ENCODE measurements at places on chromosomes 5 and 9.
A peak's percentile ranks its signal among the peaks of the same experiment; 100 is the strongest.

- DNase-seq, result no peak
These were observed 303.9 kb downstream of the DOCK8 start for GRCh38 chr9:518540-518939.

DNA sequence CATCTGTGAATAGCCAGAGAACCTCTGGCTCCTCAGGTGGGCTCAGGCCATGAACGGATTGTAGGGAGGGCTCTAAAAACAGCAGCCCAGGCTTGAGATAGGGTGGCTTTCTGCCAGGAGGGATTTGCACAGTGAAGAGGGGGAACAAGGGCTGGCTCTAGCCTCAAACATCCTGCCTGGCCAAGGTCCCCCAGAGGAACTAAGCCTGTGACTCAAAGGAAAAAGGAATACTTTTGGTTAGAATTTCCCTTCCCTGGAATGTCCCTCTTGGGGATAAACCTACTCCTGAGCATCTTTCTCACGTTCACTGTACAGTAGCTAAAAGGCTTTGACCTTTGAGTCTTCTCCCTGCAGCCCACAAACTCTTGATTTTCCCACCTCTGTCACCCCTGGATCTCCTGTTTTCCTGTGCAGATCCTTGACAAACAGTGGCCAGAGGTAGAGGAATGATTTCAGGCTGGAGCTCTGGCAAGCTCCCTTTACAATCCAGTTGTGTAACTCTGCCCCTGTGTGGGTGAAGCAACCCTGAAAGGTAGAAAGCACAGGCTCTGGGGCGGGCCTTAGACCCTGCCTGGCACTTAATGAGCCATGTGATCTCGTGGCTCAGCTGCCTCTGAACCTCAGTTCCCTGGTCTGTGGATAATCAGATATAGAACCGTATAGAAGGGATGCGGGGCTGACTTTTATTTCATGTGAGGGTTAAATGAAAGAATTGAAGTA, 17.4 kb downstream of the SEC61B start:
- DNase-seq, result peak; percentile 88

- DNase-seq, result no peak
These were observed 139.3 kb upstream of the ALDH1B1 start for GRCh38 chr9:38253200-38253599.

- no peak for DNase-seq
These were observed 33.6 kb upstream of the MAMDC2 start for GRCh38 chr9:70010015-70010414.

DNA sequence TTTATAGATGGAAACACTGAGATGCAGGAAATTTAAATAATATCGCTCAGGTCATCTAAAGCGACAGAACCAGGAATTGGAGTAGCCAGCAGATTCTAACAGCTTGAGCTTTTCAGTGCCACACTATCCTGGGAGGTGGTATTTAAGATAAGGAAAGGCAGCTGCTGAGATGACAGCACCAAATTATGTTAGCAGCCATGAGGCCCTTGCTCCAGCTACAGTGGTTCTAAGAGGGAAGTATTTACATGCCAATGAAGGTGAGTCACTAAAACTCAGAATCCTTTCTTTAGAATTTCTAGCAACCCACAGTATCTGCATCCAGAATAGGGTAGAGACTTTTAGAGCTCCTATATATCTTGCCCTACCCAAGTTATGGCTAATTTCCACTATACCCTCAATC, 127.0 kb upstream of the VLDLR start:
- peak; percentile 82 for DNase-seq

DNA sequence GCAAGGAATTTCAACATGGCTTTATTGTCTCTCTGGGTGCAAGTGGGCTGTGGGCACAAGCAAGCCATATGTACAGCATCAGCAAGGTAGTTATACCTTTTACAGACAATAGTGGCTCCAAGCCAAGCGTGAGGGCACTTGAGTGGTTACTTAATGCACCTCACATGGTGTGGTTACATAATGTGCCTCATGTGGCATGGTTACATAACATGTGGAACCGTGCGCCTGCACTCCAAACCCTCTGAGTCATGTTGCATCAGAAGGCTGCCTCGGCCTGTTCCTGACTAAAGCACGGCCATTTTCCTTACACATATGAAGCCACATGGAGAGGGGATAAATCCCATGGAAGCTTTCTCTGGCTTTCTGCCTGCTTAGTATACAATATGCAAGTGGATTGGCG, 150.9 kb downstream of the OSTF1 start:
- peak; percentile 8 for DNase-seq

GRCh38 chr5:59759600-59760351, 133.8 kb downstream of the PDE4D start:
- no peak for DNase-seq

DNA sequence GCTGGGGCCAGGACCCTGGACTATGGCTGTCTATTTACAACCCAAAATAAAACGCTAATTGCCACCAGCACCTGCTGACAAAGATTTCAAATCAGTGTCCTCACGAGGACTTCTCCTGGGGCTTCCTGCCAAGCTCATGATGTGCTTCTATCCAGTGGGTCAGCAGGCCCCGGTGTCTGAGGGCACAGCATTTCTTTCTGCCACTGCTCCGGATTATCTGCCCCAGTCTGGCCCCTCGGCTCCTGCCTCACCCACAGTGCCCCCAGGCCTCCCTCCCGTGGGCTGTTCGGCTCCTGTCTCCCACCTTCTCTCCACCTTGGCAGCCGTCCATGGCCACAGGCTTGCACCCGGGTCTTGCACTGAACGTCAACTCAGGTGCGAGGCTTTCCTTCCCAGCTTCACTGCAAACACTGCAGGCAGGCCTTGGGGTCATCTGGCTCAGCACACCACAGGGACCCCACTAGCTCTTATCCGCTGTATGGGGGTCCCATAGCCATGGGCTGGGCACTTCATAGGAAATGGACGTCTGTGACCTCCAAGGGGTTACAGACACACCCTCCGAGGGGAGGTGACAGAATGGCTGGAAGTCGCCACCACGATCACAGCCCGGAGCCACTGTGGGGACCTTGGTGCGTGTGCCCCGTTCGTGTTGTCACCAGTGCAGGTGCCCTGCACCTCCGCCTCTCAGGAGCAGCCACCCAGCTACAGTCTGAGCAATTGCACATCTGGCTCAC, 43.8 kb upstream of the FCN1 start:
- no peak for DNase-seq

DNA sequence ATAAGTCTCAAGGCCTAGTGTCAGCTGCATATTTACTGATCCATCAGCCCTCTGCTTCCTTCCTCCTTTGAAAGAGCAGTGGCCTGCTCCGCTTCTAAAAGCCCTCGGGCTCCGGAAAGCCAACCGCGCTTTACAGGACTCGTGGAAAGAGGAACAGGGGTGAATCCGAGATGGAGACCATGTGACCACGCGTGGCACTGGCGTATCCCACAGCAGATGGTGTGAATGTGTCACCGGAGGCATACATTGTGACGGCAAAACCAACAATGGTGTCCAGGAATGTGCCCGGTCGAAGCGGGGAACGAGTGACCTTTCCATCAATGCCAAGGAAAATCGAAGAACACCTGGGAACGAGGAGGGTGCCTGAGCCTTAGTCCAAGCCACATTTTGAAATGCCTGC, 484.6 kb downstream of the SPATA31A7 start:
- no peak for DNase-seq

GRCh38 chr9:112439171-112439570, 47.5 kb upstream of the KIAA1958 start:
- no peak for DNase-seq
